T1000 (cell line): ENCODE measurements at places on chromosomes 4 and X.

DNA sequence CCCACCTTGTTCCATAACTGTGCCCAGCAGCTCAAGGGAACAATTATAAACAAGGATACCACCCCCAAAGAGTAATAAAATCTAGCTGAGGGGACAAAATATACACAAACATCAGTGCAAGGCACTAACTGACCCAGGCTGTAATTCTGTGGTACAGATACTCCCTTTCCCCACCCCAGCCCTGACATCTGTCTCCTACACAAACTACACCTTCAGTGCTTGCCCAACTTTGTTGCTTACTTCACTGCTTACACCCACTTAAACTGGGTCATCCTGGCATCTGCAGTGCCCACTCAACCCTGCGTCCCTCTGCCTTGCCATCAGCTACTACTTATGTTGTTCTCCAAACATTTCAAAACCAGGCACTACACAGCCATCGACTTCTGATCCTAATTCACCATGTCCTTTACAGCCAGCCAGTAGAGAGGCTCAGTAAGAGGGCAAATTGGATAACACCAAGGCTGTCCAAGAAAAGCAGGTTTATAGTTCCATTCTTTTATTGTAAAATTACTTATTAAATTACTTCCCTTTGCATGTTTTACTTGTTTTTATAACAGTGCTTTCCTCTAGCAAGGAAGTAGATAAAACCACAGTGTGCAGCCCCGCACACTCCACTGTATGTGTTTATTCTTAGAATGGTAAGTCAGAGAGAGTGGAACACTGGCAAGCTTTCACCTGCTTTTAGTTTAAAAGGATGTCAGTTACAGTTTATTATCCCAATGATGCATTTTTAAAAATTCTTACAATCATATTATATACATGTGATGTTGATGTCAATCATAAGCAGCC lies 149.6 kb downstream of the INPP4B start:
- no peak for DNase-seq

GRCh38 chrX:71095033-71095432 lies 618 bp upstream of the FOXO4 start:
- no peak for DNase-seq

GRCh38 chrX:81286075-81286474 lies 84.2 kb downstream of the SH3BGRL start:
- no peak for DNase-seq

- DNase-seq, result no peak
Observed at GRCh38 chr4:127352220-127353113, 280.3 kb upstream of the INTU start.

- DNase-seq, result no peak
Observed at GRCh38 chr4:83012200-83012686, 1.6 kb upstream of the LIN54 start.

DNA sequence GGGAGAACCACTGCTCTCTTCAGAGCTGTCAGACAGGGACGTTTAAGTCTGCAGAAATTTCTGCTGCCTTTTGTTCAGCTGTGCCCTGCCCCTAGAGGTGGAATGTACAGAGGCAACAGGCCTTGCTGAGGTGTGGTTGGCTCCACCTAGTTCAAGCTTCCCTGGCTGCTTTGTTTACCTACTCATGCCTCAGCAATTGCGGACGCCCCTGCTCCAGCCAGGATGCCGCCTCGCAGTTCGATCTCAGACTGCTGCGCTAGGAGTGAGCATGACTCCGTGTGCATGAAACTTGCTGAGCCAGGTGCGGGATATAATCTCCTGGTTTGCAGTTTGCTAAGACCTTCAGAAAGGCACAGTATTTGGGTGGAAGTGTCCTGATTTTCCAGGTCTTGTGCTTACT lies 70.9 kb downstream of the MAGEB5 start:
- DNase-seq, result no peak

- no peak for DNase-seq
Observed at GRCh38 chr4:149751174-149751573, 64.5 kb downstream of the IQCM start.

- no peak for DNase-seq
Observed at GRCh38 chr4:8794491-8794890, 77.1 kb downstream of the HMX1 start.
